LNCaP clone FGC (cell line): ENCODE measurements at places on chromosomes 4 and X.

DNA sequence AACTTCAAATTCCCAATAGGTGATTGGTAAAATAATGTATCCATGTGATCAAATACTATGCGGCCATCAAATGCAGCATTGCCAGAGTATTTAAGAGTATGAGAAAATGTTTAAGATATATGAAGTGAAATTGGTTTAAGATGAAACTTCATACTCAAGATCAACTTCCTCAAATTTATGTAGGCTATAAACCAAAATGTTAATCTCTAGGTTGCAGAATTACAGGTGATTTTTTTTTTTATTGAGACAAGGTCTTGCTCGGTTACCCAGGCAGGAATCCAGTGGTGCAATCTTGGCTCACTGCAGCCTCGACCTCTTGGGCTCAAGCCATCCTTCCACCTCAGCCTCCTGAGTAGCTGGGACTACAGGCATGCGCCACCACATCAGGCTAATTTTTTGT lies 25.3 kb downstream of the ACSL4 start:
- DNase-seq, result no peak

DNA sequence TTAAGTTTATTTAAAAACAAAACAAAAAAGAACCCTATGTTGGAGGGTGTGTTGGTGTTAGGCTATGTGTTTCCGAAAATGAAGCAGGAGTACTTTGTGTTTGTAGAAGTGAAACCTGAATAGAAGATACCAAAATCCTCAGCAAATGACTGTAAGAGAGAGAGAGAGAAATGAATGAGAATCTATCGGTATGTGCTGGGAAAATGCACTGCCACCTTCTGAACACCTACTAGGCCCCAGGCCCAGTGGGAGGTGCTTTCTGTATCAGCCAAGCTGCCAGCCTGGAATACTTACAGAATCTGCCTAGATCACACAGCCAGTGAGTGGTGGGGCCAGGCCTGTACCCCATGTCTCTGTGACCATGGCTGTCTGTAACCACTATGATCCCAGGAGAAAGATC lies 14.9 kb upstream of the PIM2 start:
- DNase-seq, result no peak

GRCh38 chr4:65624651-65625050 lies 45.6 kb downstream of the EPHA5 start:
- DNase-seq, result no peak

- DNase-seq, result no peak
These were observed 52.4 kb downstream of the KLHL5 start for GRCh38 chr4:39114436-39114835.

DNA sequence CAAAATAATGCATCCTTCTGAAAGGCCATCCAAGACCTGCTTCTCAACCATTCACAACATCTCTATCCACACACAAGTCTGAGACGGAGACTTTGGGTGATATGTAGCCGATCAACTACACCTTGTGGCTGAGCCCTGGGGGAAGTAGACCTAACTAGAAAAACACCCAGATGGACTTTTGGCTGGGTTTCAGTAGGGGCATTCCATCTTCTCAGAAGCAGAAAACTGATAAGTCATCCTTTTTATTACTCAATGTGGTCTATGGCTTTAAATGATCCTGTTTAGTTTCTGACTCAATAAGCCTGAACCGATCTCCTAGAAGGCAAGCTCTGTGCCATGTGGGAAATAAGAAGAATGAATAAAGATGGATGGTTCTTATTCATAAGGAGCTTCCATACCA lies 82.5 kb upstream of the AFF2 start:
- DNase-seq, result no peak

- no peak for DNase-seq
These were observed 222.7 kb downstream of the CHIC2 start for GRCh38 chr4:53841711-53842110.

DNA sequence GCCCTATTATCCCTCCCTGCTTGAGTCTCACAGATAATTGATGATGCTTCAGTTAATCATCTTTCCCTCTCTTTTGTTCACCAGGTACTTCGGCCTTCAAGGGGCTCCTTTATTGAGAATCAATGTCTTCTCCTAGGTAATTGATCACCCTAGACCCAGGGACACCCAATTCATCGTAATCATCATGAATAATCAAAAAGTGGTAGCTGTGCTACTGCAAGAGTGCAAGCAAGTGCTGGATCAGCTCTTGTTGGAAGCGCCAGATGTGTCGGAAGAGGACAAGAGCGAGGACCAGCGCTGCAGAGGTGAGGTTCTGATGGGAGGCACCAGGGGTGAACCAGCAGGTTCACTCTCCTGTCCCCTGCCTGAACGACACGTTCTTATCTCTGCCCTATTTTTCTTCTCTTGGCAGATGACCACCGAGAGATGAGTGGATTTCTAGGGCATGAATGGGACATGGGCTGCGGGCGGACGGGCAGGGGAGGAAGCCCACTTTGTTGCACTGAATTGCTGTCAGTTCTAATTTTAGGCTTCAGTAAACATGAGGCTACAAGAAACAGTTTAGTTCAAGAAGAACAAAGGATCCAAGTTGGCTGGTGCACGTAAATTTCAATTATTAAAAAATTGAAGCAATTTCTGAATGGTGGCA lies 80.5 kb downstream of the ALPK1 start:
- DNase-seq, result no peak

DNA sequence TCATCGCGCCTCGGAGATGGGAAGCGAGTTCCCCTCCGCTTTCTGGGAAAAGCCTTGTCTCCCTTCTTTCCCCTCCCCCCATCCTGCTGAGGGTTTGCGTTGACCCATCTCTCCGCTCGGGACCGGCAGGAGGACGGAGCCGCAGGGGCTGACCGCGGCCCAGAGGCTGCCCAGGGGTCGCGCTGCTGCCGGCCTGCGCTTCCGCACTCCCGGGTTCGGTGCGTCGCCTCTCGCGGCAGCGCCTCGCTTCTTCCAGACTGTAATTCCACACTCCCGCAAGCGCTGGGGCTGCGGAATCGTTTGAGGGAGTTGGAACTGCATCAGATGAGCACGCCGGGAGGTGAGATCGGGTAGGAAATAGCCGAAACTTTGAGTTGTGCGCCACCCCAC lies 88.3 kb downstream of the BCOR start:
- no peak for DNase-seq
